NCI-H2107 (cell line): ENCODE measurements at places on chromosomes 5 and 9.

DNA sequence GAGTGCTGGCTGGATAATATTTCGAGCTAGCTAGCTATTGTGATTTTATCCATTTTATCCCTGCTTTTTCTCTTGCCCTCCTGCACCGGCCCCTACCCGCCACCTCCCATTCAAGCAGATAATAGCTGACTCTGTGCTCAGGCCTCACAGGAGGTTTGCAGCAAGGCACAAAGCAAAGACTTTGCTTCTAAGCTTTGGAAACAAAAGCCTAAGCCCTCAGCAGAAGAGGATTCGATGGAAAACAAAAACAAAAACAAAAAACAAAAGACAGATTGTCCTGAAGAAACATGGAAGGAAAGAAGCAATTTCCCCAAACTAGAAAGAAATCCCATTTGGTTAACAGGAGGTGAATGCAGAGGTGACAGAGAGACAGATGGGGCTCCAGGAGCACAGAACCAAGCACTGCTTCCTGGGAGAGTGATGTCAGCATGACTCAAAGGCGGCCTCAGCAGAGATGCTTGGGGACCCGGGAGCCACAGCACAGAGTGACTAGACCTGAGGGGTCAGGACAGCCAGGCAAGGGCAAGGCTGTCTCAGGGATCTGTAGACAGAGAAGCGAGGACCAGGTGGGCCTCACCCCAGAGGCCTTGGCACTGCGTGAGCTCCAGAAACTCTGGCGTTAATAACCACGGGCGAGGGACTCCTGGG is 28.4 kb downstream of the MTX3 start:
- no peak for DNase-seq

DNA sequence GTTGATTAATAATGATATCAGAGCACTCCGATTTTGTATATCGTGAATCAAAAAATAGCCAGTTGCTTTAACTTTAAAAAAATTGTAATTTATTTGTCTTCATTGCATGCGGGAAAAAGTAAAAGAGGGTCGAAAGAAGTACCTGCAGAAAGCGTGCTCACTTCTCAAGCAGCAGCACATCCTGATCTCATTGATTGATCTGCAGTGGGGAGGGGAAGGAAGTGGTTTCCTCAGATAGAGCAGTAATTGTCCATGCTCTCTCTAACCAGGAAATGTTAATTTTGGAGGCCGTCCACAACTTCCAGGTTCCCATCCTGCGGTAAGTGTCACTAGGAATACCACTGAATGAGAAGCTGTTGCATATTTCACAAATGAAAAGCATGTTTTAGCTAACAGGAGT is 63.2 kb downstream of the SYK start:
- no peak for DNase-seq

- no peak for DNase-seq
Measured at GRCh38 chr9:93126825-93127368, 7.2 kb downstream of the NINJ1 start.

GRCh38 chr5:6545036-6545693 is 87.7 kb downstream of the NSUN2 start:
- DNase-seq = no peak

DNA sequence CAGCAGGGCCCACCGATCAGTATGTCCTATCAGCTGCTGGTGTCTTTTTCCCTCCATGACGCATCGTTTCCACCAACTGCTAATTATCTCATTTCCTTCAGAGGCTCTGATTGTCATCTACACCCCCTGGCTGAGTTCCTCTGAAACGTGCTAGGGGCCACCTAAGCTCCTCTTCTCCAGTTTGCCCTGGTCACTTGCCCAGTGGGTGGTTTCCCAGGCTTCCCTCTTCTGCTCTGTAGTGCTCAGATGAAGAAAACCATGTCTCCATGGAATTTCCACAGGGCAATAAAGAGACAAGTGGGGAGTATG is 65.3 kb downstream of the TSTD2 start:
- no peak for DNase-seq

GRCh38 chr5:57157131-57157530 is 16.7 kb upstream of the GPBP1 start:
- DNase-seq = no peak

GRCh38 chr5:1085391-1085790 is 26.5 kb downstream of the SLC12A7 start:
- no peak for DNase-seq

DNA sequence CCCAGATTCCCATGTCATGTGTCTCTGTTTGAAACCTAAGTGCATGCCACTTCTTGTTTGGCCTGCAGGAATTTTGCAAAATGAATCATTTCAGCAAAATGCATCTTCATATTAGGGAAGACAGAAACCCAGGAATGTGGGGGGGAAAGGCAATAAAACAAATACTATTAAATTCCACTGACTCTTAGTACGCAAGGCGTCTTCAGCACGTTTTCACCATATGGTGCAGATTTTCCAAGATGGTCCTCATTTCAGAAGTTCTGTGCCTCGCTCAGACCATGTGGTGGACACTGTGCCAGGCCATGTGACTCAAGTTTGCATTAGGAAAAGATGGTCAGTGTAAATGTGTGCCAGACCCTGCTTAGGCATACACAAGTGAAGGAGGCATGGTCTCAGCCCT is 184.0 kb downstream of the ACTL7B start:
- no peak for DNase-seq

DNA sequence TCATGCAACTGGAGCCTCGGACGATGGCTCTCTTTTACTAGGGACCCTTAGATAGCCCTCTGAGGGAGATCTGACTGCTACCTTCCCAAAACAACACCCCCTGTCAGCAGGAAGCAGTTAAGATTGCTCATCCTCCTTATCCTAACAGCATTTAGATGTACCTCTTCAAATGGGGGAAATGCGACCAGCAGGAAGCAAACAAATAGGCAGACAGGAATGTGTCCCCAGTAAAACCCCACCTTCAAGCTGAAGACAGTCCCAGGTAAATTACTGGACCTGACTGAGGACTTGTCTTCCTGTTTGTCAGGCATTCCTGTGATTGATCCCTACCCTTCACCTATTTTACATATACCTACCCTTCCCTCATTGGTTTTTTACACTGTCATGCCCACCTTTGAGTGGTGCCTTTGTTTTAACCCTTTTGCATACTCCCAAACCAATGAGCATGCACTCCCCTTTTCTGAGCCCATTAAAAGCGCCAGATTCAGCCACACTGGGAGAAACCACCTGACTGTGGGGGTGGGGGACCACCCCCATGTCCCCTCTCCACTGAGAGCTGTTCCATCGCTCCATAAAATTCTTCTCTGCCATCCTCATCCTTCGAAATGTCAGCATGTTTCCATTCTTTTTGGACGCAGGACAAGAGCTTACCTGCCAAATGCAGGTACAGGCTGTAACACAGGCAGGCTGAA is 954.0 kb upstream of the CDH6 start:
- no peak for DNase-seq

DNA sequence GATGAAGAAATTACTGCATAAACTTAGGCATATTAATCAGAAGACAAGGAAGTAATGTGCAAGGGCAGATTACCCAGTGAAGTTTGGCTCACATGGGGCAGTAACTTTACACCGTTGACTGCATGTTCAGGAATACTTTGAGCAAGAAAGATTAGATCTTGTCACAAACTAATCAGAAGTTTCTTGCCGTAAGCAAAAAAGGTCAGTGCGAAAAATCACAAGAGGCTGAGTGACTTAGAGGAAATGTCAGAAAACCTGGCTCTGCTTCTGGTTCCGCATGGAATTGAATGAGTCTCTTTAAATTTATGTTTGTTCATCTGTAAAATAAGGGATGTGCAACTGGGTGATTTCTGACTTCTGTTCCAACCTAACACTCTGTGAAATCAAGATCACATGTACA is 64.4 kb downstream of the PARP8 start:
- no peak for DNase-seq

DNA sequence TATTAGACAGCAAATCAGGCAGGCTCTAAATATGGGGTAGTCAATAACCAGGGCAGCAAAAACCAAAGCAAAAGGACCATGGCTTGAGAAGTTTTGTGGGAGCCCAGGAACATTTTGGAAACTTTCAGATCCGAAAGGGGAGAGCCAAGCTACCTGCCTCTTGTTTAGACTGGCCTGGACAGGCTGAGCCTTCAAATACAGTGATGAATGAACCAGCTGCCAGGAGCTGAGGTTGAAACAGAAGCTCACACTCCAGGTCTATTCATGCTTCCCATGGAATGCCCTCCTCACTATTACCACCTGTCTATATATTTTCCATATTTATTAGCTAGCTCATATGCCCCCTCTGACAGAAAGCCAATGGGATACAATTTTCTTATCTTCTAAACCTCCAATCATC is 150.8 kb upstream of the SLC44A1 start:
- no peak for DNase-seq

GRCh38 chr9:124210697-124211096 is 47.1 kb upstream of the NEK6 start:
- no peak for DNase-seq

DNA sequence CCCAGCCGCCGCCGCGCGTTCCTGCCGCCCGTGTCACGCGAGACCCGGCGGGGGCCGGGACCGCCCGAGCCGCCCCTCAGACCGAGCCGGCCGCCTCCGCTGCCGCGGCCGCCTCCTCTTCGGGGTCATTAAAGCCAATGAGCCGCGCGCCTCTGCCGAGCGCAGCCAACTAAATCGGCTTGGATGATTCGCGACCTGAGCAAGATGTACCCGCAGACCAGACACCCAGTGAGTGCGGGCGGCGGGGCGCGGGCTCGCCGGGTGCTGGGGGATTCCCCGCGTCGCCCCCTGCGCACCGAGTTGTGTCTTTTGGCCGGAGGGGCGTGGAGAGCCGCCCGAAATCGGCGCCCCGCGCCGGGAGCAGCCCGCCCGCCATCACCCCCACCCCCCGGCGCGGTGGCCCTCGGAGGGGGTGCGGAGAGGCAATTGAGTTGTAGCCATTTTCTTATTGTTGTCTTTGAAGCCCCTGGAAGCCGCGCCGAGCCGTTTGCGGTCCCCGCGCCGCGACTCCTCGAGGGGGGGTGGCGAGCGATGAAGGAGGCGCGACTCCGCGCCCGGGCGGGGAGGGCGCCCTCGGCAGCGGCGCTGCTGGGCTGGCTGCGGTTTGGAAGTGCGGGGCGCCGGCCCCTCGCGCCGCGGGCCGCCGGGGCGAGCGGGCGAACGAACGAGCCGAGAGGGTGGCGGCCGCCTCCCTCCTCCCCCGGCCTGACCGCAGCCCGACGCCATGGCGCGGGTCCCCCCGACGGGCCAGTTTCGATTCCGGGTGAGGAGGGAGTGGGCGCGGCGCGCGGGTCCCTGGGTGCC is 1.0 kb downstream of the TLE4 start:
- DNase-seq = no peak

GRCh38 chr9:128901379-128901778 is 19.4 kb upstream of the PHYHD1 start:
- no peak for DNase-seq

DNA sequence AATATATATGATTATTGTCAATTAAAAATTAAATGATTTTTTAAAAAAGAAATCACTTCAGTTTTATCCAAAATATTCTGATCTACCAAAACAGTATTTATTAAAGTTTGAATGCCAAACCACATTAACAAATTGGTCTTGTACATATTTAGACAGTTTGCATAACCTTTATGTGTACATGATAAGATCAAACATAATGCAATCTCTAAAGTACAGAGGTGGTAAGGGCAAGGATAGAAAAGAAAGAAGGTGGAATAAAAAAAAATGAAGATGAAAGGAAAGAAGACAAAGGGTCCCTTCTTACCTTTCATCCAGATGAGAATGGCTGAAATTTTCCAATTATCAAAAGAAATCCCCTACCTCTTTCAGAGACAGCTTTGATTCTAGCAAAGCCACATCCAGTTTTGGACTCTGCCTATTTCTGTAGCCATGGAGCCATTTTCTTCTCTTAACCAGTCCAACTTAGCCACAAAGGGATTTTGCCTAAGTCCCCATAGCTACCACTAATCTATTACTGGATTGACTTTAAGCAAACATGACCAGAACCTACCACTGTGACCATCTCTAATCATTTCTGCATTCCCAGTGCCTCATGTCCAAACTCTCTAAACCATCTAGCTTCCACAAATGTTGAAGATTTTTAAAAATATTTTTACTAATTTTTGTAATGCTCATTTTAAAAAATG is 133.3 kb upstream of the TRPM3 start:
- no peak for DNase-seq

DNA sequence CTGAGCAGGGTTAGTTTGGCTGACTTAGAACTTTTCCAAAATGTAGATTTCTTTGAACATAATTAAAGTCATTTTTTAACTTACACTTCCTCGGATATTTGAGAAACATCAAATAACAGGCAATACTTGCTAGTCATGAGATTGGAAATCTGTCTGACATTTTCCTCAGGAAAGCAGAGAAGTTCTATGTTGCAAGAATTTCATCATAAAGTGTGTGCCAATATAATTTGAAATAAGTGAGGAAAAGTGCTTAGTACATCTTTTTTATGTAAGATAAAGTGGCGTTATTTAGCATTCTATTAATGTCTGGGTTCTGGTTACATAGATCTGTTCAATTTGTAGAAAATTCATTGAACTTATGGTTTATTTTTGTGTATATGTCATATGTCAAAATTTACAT is 48.7 kb upstream of the C5orf47 start:
- no peak for DNase-seq

DNA sequence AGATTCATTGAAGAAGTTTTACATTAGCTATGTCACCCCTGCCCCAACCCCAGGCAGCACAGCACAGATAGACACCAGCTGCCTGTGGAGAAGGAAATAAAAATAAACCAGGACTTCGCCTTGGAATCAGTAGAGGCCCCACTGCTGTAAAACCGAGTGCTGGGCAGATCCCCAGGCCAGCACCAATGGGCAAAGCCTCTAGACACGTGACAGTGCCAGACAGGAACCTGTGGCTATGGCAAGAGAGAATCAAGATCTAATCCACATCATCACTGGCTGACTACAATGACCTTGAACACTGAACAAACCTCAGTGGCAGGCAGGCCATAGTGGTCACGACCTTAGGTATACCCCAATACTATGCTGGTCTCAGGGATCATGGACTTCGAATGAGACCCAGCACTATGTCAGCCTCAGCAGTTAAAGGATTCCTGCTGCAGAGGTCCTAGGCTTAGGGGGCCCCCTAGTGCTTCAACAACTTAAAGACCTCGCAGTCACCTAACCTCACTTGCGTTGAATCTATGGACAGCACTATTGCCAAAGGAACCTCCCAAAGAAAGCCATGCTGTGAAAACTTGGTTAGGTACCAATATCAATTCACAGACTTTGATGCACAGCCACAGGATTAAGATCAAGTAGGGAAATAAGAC is 2118.6 kb upstream of the C9orf72 start:
- DNase-seq = no peak

DNA sequence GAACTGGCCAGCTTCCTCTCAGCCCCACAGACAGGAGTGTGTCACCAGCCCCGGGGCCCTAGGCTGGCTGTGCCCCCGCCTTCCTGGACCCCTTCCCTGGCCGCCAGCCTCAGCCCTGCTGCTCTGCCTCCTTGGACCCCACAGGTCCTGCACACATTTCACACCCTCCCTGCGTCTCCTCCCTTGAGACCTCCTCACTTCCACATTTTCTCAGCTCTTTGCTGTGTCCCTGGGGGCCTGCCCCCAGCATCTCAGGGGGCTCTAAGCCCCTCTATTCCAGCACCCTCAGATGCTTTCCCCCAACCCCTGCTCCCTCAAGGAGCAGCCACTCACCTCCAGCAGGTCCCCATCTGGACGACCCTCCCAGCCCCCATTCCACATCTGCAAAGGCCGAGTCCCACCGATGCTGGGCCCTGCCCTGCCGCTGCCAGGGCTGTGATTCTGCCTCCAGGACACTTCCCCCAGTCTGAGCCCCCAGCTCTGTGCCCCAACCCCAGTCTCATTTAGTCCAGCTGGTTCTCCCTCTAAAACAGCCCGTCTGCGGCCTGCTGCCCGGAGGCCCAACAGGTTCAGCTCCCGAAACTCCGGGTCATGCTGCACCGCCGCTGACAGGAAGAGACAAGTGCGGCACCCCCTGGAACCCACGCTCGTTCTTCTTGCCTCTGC is 4.2 kb downstream of the SLC34A3 start:
- DNase-seq = no peak
